ENCODE measurements at places on chromosomes 7 and 10.
A peak's percentile ranks its signal among the peaks of the same experiment; 100 is the strongest.

- peaks cover 15% of the 10 kb centered on the region for H3K4me1 ChIP-seq
- H3K27ac ChIP-seq = no peak overlapping the region
- H3K4me3 ChIP-seq = no peak overlapping the region
- peak; percentile 62 for DNase-seq
- H3K27me3 ChIP-seq = no peaks in the 10 kb centered on the region
Observed at GRCh38 chr10:114694752-114695151, 36.7 kb upstream of the ABLIM1 start.

GRCh38 chr10:33302208-33302829 lies 32.1 kb downstream of the NRP1 start:
- H3K27ac ChIP-seq = peak overlapping the region; percentile 30
- H3K4me3 ChIP-seq = no peak overlapping the region
- peak; percentile 71 for DNase-seq
- H3K36me3 ChIP-seq = peaks cover 5% of the 10 kb centered on the region
- H3K27me3 ChIP-seq = no peaks in the 10 kb centered on the region

DNA sequence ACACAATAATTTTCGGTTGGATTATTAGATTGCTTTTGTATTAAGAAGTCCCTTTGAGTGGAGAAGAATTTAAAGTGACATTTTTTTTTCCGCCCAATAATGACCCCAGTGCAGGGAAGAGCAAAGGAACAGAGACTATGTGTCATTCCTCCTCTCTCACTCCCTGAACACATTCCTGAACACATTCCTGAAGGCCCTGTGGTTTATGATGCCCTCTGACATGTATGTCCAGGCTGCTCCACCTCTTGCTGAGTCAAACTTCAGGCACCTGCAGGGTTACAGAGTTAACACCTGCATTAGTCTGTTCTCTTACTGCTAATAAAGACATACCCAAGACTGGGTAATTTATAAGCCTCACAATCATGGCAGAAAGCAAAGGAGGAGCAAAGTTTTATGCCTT lies 704.0 kb upstream of the LRRN3 start:
- H3K27ac ChIP-seq = no peak overlapping the region
- H3K4me3 ChIP-seq = no peak overlapping the region
- H3K27me3 ChIP-seq = no peaks in the 10 kb centered on the region
- H3K4me1 ChIP-seq = no peaks in the 10 kb centered on the region
- DNase-seq = no peak

GRCh38 chr7:140607441-140607989 lies 33.1 kb downstream of the DENND2A start:
- H3K27ac ChIP-seq = no peak overlapping the region
- no peak overlapping the region for H3K4me3 ChIP-seq
- no peaks in the 10 kb centered on the region for H3K36me3 ChIP-seq
- H3K27me3 ChIP-seq = no peaks in the 10 kb centered on the region
- DNase-seq = no peak
